ENCODE measurements at places on chromosomes 1 and 21.

DNA sequence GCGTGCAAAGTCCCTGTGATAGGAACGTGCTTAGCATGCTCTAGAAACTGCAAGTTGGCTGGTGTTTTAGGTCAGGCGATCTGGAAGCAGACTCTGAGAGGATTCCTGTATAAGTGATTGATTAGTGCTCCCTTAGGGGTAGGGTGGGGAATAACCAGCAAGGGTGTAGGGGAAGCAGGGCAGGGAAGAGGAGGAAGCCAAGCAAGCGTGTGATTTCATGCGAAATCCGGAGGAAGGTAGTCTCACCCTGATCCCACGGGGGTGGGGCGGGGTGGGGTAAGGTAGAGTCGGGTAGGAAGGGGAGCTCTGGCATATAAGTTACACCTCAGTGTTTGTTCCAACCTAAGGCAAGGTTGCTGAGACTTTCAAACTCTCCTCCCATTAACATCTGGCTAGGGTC lies 24.9 kb upstream of the CTPS1 start:
- DNase-seq = no peak

GRCh38 chr1:100530880-100531487 lies 7.0 kb upstream of the GPR88 start:
- no peak for DNase-seq

DNA sequence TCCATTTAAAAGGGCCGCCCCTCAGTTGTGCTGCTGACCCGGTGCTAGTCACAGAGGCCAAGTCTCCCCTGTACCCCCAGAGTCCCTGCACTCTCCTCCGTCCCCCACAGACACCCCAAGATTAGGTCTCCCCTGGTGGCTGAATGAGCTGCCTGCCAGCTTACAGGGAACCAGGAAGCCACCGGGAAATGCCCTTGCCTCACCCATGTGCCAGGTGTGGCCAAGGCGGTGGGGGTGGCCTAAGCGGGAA lies 32.7 kb downstream of the HSPG2 start:
- no peak for DNase-seq

DNA sequence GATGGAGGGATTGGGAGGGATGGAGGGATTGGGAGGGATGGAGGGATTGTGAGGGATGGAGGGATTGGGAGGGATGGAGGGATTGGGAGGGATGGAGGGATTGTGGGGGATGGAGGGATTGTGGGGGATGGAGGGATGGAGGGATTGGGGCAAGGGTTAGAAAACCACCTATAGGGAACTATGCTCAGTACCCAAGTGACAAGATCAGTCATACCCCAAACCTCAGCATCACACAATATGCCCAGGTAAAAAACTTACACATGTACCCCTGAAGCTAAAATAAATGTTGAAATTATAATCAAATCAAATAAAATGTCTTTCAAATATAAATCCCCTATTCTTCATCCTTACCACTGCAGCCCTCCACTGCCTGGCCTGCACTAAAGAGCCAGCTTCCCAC lies 72.8 kb upstream of the HNRNPU start:
- no peak for DNase-seq

DNA sequence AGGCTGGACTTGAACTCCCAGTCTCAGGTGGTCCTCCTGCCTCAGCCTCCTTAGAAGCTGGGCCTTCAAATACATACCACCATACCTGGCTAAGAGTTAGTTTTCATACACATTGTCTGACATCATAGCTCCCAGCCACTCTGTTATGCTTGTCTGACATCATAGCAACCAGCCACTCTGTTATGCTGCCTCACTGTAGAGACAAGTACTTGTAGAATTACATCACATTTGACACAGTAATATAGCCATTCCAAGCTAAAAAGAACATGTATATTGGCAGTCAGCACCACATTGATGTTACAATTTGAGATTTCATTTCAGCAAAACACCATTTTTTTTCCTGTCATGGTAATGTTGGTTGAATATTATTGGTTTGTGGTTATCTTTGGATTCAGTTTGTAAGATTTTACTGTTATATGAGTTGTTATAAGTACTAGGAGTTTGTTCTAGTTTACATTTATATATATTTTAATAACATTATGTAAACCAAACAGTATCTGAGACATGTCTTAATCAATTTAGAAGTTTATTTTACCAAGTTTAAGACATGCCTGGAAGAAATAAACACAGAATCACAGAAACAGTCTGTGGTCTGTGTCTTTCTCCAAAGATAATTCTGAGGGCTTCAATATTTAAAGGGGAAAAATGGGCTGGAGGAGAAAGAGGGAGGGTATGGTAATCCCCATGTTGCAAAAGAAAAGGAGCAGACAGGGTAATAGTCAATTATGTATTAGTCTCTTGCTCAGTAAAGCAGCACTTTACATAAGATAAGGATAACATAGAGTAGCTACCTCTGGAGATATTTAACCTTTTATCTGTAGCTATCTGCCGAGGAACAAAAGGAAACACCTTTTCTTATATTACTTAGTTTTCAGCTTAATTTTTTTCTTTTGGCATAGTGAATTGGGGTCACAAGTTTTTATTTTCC lies 43.0 kb downstream of the XPR1 start:
- no peak for DNase-seq

DNA sequence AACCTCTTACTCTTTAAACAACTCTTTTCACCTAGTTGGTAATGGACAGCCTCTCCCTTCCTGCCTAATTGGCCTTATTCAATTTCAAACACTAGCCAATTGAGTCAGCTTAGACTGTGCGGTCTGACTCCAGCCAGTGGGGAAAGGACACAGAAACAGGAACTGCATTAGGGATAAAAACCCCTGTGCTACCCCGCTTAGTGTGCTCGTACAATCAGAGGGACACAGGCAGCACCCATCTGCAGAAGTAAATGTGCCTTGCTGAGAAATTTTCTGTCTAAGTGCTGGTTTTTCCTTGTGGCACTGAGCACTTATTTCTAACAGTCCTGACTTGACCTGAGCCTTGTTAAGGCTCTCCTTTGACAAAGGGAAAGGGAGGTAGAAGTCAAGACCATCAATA lies 6.0 kb upstream of the CD2 start:
- DNase-seq = no peak

GRCh38 chr1:195345149-195345548 lies 1263.1 kb downstream of the KCNT2 start:
- no peak for DNase-seq

Measured in stimulated activated CD8-positive, alpha-beta memory T cell treated with anti-CD3 and anti-CD28 coated beads, Interleukin-7, amount 100 ng/mL, for 48 hours (primary cell).